ENCODE measurements at places on chromosomes 13 and 19.

GRCh38 chr19:310141-310651 is 19.0 kb upstream of the PLPP2 start:
- H3K27ac ChIP-seq, result no peak overlapping the region
- peaks cover 16% of the 10 kb centered on the region for H3K36me3 ChIP-seq
- H3K4me3 ChIP-seq, result no peak overlapping the region
- DNase-seq, result no peak
- H3K27me3 ChIP-seq, result no peaks in the 10 kb centered on the region

GRCh38 chr19:38449518-38449917 is 16.0 kb downstream of the RYR1 start:
- H3K36me3 ChIP-seq, result no peaks in the 10 kb centered on the region
- no peaks in the 10 kb centered on the region for H3K4me1 ChIP-seq

DNA sequence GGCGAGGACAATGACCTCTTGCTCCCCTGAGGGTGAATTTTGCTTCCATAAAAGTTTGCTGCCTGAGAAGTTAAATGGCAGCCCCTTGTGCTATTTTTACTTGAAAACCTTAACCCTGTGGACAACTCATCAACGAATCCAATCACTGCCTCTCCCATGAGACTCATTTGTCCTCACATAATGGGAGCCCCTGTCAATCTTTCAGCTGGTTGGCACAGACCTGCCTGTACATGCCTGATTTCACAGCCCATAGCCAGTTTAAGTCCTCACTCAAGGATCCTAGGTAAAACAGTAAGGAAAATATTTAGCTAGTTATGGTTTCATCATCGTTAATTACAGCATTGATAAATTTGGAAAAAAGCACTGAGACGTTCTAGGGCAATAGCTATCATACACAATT is 207.4 kb downstream of the NHLRC3 start:
- H3K4me1 ChIP-seq, result no peaks in the 10 kb centered on the region
- no peaks in the 10 kb centered on the region for H3K36me3 ChIP-seq
- no peak for DNase-seq
- H3K27ac ChIP-seq, result no peak overlapping the region

- no peak overlapping the region for H3K4me3 ChIP-seq
- no peak overlapping the region for H3K27ac ChIP-seq
- no peaks in the 10 kb centered on the region for H3K27me3 ChIP-seq
- no peaks in the 10 kb centered on the region for H3K36me3 ChIP-seq
Observed at GRCh38 chr13:90027409-90027808, 1320.1 kb upstream of the MIR17HG start.

- H3K4me3 ChIP-seq, result no peak overlapping the region
- peaks cover 9% of the 10 kb centered on the region for H3K4me1 ChIP-seq
- H3K27ac ChIP-seq, result no peak overlapping the region
- no peaks in the 10 kb centered on the region for H3K27me3 ChIP-seq
- DNase-seq, result no peak
- H3K36me3 ChIP-seq, result no peaks in the 10 kb centered on the region
Observed at GRCh38 chr13:99666146-99666805, 165.0 kb downstream of the TM9SF2 start.

DNA sequence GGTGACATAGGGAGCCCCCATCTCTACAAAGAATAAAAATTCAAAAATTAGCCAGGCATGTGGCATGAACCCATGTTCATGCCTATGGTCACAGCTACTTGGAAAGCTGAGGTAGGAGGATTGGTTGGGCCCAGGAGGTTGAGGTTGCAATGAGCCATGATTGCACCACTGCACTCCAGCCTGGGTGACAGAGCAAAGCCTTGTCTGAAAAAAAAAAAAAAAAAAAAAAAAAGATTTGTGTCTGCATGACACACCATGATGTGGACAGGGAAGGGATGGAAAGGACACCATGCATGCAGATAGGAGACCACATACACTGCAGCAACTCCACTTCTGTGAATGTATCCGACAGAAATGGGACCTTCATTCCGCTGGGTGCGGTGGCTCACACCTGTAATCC is 34.0 kb upstream of the HOMER3 start:
- no peaks in the 10 kb centered on the region for H3K36me3 ChIP-seq
- H3K27ac ChIP-seq, result no peak overlapping the region
- H3K27me3 ChIP-seq, result no peaks in the 10 kb centered on the region
- DNase-seq, result no peak
- H3K4me1 ChIP-seq, result no peaks in the 10 kb centered on the region

Data from mesendoderm (in vitro differentiated cells).